Right lobe of liver (tissue), 6 donors: ENCODE measurements at places on chromosomes 11 and 22. TPM values are rescaled to one million over a fixed set of nuclear protein-coding genes. Genes with fewer than 3 reads are reported as not detected.

The CCDC116 gene
- total RNA-seq, result not detected

The SYNGR1 gene
- total RNA-seq, result 0.74 TPM

The HRAS gene
- 16.4 TPM for total RNA-seq

The ADM2 gene
- 1.0 TPM for total RNA-seq

The KRTAP5-10 gene
- total RNA-seq, result 0.18 TPM

The TRIM34 gene
- total RNA-seq, result 2.4 TPM

The OR5B21 gene
- total RNA-seq, result not detected

The TRIM6 gene
- total RNA-seq, result 0.56 TPM

The GUCY1A2 gene
- 2.9 TPM for total RNA-seq

The ASCL2 gene
- total RNA-seq, result 0.42 TPM

The ELMOD1 gene
- 0.31 TPM for total RNA-seq

The PIH1D2 gene
- 0.37 TPM for total RNA-seq

The PRRG4 gene
- total RNA-seq, result 13.6 TPM

The BIRC3 gene
- total RNA-seq, result 2.8 TPM

The ISX gene
- total RNA-seq, result not detected

The SLC22A6 gene
- total RNA-seq, result not detected

The SCGB2A2 gene
- not detected for total RNA-seq

The EMID1 gene
- total RNA-seq, result 1.3 TPM

The CELSR1 gene
- total RNA-seq, result 5.4 TPM

The FREY1 gene
- total RNA-seq, result not detected

The OR2AG1 gene
- not detected for total RNA-seq

The C11orf97 gene
- total RNA-seq, result not detected

The RFPL1 gene
- not detected for total RNA-seq

The LAYN gene
- total RNA-seq, result 2.0 TPM

The ART1 gene
- not detected for total RNA-seq

The GAL gene
- total RNA-seq, result not detected

The RAC2 gene
- total RNA-seq, result 6.8 TPM

The GNAZ gene
- 0.26 TPM for total RNA-seq

The WNT7B gene
- not detected for total RNA-seq

The LRRN4CL gene
- not detected for total RNA-seq

The UBE4A gene
- 36.9 TPM for total RNA-seq

The HBG2 gene
- not detected for total RNA-seq

The C11orf21 gene
- 0.47 TPM for total RNA-seq

The SCGB1D4 gene
- total RNA-seq, result not detected

The OR1S1 gene
- total RNA-seq, result not detected

The RAB3IL1 gene
- total RNA-seq, result 4.6 TPM

The BCO2 gene
- 63.7 TPM for total RNA-seq

The CCDC73 gene
- total RNA-seq, result 0.19 TPM
